ENCODE measurements at places on chromosomes 7 and 10.

DNA sequence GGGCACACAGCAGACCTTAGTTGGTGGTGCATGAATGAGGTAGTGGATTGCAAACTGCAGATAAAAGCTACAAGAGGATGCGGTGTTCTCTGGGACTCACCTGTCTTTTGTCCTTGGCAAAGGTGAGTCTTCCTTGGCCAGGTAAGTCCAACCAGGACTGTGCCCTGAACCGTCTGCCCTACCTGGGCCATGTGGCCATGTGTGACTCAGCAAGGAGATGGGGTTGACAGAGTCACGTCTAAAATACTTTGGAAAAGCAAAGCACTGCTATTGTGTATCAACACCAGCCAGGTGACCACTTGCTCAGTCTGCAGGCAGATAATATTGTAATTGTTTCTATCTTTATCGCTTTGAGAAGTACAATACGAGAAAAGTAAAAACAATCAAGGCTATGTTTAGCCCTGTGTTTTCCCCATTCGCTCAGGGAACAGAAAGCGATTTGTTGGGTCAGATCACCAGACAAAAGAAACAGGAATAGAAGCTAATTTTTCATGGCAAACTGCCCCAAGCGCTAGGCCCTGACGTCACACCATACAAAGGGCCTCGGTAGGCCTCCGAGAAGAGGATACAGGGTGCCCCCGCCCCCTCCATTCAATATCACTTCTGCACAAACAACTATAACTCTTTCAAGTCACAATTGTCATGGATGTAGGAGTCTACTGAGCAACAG, 57.3 kb downstream of the FAM53B start:
- DNase-seq = no peak

- no peak for DNase-seq
These were observed 6.1 kb downstream of the ADCY1 start for GRCh38 chr7:45580053-45580872.

DNA sequence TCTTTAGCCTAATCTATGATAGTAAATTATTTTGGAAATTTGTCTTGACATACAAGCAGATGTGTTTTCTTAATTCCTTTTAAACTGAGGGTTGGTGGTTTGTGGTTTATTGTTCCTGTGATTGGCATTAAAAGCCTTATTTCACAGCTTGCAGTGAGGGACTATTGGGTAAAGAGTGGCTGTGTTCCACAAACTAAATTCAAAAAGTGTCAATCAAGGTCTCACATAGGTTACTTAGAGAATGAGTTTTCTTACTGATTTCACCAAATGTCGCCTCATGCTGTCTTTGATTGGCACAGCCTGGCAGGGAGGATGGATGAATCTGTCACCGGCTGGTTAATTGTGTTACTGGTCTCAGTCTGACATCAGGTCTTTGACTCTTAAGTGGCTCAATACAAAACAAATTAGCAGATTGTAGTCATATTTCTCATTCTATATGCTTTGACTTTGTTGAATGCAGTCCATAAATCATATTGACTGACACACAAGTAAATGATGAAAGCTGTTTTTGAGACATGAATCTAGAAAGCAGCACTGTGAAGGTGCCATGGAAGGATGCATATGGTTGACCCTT, 66.8 kb upstream of the CYP26C1 start:
- DNase-seq = peak; percentile 29

- DNase-seq = no peak
These were observed 67.3 kb downstream of the PTN start for GRCh38 chr7:137276189-137276588.

- no peak for DNase-seq
These were observed 30.6 kb downstream of the MYL10 start for GRCh38 chr7:101598422-101598985.

GRCh38 chr10:63241841-63242281, 108.7 kb downstream of the NRBF2 start:
- DNase-seq = no peak

DNA sequence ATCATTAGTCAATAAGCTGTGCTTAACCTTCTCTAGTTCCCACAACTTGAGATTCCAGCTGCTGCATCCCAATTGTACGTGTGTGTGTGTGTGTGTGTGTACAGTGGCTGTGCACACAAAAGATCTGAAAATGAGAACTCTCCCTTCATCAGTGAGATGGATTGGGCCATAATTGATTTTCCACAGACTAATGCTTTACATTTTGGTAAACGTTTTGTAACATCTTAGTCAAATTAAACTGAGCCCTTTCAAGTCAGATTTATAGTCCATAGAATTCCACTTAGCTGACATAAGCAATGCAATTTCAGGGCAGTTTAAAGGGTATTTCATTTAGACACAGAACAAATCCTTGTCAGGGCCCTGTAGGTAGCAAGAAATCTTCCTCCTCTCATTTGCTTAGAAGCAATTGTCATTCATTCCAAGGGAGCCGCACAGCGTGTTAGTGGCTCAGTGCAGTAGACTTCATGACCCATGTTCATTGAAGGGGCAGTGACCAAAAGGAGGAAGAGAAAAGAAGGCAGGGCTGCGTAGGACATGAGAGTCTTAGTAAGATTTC, 1123.5 kb upstream of the AUTS2 start:
- DNase-seq = no peak

- DNase-seq = no peak
These were observed 197.7 kb downstream of the HIBADH start for GRCh38 chr7:27464970-27465369.

DNA sequence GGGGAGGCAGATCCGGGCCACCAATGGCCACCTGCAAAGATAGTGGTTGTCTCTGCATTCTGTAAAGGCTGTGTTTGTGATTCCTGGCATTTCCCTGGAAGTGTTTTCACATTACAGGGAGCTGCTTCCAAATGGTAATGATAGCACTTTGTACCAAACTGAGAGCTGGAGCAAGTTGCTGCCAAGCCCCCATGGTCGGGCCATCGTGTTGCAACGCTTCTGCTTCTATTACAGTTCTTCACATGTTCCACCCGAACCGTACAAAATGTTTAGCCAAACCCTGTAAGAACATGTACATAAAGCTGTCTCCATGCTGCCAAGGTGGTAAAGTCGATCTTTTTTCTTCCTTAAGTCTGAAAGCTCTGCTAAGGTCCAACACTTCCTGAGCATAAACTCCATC, 397.7 kb upstream of the NFE2L3 start:
- no peak for DNase-seq

GRCh38 chr7:17166824-17167379, 131.6 kb upstream of the AHR start:
- DNase-seq = no peak

DNA sequence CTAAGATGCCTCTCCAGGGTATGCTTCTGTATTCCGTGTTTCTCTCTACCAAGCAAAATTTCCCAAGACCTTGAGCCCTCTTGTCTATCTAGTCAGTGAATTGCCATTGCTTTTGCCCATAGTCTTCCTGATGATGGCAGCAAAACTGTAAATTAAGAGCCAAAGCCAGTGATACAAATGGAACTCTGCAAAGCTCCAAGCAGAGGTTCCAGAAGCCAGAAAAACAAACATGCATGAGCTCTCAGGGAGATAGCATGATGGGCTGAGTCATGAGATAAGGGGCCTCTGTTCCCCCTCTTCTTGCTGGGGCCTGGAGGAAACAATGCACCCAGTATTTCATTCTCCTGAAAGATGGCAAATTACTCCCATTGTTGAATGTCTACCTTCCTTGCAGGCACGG, 24.7 kb downstream of the LSMEM1 start:
- no peak for DNase-seq

GRCh38 chr7:136030867-136031318, 53.7 kb upstream of the MTPN start:
- no peak for DNase-seq

DNA sequence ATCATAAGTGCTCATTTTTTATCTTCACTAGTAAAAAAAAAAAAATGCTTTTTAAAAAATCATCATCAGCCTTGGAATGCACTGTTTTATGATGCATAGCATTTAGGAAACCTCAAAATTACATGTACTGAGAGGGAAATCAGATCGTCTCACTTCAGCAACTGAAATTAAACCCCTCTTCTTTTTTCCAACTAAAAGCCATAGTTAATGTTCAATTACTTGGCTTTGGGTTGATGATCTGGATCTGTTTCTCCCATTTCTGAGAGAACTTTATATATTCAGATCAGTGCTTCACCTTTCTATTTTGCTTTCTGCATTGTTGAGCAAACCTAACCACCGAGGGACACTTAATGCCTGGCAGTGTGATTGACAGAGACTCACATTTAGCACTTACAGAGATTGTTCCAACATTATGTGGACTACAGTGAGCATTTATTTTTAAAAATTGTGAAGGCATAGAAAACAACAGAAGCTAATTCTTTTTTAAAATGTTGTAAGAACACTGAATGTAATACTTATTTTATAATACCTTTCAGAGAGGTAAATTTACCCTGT, 678.4 kb downstream of the PHTF2 start:
- DNase-seq = no peak
